ENCODE measurements at places on chromosomes 4 and X. TPM values are rescaled to one million over a fixed set of nuclear protein-coding genes. Genes with fewer than 3 reads are reported as not detected.

DNA sequence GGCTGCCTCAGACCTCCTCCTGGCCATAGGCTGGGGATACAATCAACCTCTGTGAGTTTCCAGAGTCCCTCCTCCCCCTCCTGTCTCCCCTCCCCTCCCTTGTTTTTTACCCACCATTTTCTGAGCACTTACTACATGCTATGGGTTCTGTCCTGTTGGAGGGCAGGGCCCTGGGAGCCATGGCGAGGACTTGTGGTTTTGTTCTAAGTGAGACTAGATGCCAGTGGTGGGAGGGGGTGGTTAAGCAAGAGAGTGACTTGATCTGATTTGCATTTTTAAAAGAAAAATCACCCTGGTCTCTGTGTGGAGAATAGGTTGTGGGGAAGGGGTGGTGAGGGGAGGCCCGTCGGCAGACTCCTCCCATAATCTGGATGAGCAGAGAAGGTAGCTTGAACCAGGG is 39.5 kb downstream of the EFNB1 start:
- no peak for DNase-seq

GRCh38 chrX:17474892-17475291 is 99.9 kb downstream of the NHS start:
- no peak for DNase-seq

- DNase-seq, result no peak
These were observed 15.8 kb downstream of the TRPC5 start for GRCh38 chrX:112066813-112067212.

Gene TSPAN7
- total RNA-seq, result 28.4 TPM

Gene KLHL13
- total RNA-seq, result 10.4 TPM

- DNase-seq, result no peak
These were observed 8.6 kb downstream of the CD38 start for GRCh38 chr4:15786743-15787142.

Gene SH2D1A
- not detected for total RNA-seq

DNA sequence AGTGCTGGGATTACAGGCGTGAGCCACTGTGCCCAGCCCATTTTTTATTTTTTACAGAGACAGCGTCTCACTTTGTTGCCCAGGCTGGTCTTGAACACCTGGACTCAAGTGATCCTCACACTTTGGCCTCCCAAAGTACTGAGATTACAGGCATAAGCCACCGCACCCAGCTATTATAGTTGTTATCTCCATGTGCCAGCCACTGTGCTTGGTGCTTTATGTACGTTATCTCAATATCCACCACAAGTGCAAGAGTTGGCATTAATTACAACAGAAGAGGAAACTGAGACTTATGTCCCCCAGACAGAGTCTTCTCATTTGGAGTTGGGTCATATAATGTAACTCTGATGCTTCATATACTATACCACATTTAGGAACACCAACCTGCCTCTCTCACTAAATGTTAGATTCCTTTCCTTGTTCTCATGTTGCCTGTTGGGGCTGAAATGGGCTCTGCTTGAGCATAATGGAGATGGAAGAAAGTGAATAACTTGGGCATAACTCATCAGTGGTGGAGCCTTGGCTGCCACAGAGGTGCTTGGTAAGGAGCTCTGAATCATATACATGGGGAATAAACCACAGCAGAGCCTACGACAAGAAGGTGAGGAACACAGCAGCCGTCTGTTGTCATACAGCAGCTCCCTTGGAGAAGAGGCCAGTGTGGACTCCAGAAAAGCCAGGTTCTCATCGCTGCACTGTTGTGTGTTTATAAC is 84.3 kb downstream of the SPRY1 start:
- DNase-seq, result no peak

DNA sequence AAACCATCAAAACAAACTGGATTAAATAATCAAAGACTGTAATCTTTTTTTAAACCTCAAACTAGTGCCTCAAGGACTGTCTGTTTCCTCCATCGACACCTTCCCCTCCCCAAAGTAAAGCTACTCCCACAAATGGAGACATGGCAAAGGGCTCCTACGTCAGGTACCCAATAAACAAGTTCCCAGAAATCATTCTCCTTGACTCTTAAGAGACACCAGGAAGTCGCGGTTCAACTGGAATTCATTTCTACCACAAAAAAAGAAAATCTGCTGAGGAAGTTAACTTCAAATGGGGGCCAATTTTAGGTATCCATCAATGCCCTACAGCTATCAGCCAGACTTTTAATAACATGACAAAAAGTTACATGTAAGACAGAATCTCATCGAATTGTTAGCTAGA is 2.5 kb downstream of the RPS4X start:
- DNase-seq, result no peak

GRCh38 chrX:113548308-113549015 is 707.8 kb upstream of the AMOT start:
- DNase-seq, result no peak

DNA sequence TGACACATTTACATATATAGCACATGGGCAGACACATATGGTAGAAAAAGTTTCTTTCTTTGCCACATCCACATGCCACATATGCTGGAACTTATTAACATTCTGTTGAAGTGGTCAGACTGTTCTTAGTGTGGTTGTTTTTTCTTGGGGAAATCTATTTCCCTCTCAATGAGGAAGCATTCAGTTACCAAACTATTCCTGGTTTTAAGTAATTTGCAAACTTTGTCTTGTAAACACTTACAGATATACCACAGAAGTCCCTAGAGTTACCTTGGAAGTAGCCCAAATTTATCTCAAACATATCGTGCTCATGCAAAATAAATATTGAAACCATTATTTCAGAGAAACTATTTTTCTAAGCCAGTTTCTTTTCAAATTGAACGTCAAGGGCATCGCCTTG is 625.5 kb upstream of the INTU start:
- DNase-seq, result no peak

- no peak for DNase-seq
These were observed 41.1 kb downstream of the AFF2 start for GRCh38 chrX:148541584-148541940.

GRCh38 chr4:2686379-2687265 is 69.5 kb downstream of the TNIP2 start:
- no peak for DNase-seq

GRCh38 chr4:15683143-15683495 is 1.5 kb downstream of the FAM200B start:
- peak; percentile 28 for DNase-seq

- no peak for DNase-seq
These were observed 87.8 kb downstream of the SPRY1 start for GRCh38 chr4:123484291-123484926.

Measured in dermis blood vessel endothelial cell (primary cell).